ENCODE measurements at places on chromosomes 5 and 9.

DNA sequence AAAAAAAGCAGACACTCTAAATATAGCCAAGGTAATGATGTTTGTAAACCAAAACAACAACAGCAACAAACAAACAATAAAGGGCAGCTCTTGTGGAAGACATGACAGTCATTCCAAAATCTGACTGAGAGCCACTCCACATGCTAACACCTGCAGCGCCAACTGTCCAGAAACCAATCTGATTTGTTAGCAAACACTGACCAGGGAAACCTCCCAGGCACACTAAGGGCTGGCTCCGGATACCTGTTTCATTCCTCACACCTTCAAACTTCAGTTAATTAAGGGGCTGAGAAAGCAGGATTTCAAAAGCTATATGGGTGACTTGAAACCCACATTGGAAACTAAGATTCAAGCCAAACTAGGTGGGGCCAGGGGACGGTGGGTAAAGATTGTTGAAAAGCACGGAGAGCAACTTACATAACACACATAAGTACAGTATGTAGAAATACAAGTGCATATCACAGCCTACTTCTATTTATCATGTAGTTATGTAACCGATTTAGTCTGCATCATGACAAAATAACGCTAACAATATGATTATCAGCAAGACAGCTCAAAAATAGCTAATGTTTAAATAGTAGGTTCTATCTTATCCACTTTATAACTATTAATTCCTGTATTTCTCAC, 203.6 kb downstream of the SEMA5A start:
- no peak for DNase-seq

DNA sequence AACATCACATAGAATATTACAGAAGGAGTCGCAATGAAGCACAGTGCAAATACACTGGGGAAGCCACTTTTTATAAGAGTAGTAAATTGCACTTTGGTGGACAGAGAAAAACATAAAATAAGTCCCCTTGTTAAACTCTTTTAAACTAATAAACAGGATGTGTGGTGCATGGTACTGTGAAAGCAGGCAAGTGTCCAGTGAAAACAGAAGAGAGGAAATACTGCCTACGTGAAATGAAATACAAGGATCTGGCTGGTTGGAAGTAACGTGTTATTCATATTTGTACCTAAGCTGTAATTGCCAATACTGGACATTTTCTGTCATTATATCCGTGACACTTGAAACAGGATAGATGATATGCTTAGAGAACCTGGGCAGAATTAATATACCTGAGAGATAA, 191.9 kb upstream of the SLC27A6 start:
- DNase-seq = no peak

GRCh38 chr5:66839636-66840185, 243.5 kb downstream of the MAST4 start:
- DNase-seq = no peak

DNA sequence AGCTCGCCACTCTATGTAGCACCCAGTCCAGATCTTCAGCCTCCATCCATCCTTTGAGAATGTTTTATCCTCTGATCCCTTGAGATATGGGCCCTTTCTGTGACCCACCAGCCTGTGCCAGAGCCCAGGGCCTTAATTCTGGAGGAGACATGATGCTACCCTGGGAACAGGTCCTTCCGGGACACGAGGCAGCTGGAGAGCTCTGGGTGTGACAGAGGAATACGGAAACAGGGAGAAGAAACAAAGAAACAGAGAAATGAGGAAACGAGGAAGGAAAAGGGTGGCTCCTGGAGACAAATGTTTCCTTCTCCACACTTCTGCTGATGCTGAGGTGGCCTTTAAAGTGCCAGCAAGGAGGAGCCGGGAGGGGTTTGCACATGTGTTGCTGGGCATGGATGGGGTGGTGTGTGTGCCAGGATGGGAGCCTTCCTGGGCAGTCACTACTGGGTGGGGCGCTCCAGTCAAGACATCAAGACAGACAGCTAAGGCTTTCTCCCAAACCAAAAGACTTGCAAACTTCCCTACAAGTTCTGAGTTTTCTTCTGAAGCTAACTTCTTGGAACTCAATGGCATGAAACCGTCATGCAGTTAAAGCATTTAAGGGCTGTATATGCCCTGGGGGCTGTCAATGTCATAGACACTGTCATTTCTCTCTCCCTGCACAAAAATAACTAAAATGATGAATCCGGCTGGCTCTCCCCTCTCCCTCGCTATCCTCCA, 22.8 kb upstream of the MARCHF6 start:
- no peak for DNase-seq

- no peak for DNase-seq
These were observed 128.2 kb upstream of the VCAN start for GRCh38 chr5:83343299-83343698.

DNA sequence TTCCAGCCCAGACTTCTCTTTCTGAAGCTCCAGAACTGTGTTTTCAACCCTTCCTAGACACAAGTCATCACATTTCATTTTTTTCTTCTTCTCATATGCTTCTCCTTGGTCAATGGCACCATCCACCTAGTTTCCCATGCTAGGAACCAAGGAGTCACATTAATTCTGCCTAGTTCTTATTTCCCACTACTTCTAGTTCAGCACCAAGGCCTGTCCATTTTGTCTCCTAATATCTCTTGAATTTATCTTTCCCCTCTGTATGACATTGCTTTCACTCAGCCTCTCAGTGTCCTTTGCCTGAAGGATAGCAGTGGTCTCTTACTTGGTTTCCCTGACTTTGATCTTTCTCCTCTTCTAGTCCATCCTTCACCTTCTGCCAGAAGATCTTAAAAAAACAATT, 38.8 kb downstream of the ARHGEF28 start:
- DNase-seq = no peak

Measured in H1 (cell line).